Naive B cell (primary cell): ENCODE measurements at places on chromosomes 5 and 9. TPM values are rescaled to one million over a fixed set of nuclear protein-coding genes. Genes with fewer than 3 reads are reported as not detected.

The LHX6 gene
- polyA plus RNA-seq = not detected

The CFAP77 gene
- not detected for polyA plus RNA-seq

The C9orf153 gene
- polyA plus RNA-seq = not detected

The DMRTA1 gene
- not detected for polyA plus RNA-seq

The PROP1 gene
- not detected for polyA plus RNA-seq

The MSMP gene
- 3.6 TPM for polyA plus RNA-seq

The LECT2 gene
- polyA plus RNA-seq = not detected

DNA sequence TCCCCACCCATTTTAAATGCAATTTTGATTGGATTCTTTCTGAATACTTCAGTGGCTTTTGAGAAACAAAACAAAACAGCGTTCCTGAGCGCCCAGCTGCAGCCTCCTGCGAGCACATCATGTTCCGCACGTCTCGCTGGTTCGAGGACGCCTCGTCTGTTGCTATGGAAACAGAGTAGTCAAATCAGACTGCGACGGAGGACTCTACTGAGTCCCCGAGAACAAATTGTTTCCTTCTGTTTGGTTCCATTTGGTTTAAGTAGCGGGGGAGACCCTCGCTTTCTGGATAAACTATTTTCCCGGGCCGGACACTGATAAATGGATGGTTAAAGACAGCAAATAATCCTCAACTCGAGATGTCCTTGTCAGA lies 69.0 kb downstream of the SLC28A3 start:
- H3K27ac ChIP-seq = peak overlapping the region; percentile 95
- H3K36me3 ChIP-seq = no peaks in the 10 kb centered on the region
- peak; percentile 80 for DNase-seq

DNA sequence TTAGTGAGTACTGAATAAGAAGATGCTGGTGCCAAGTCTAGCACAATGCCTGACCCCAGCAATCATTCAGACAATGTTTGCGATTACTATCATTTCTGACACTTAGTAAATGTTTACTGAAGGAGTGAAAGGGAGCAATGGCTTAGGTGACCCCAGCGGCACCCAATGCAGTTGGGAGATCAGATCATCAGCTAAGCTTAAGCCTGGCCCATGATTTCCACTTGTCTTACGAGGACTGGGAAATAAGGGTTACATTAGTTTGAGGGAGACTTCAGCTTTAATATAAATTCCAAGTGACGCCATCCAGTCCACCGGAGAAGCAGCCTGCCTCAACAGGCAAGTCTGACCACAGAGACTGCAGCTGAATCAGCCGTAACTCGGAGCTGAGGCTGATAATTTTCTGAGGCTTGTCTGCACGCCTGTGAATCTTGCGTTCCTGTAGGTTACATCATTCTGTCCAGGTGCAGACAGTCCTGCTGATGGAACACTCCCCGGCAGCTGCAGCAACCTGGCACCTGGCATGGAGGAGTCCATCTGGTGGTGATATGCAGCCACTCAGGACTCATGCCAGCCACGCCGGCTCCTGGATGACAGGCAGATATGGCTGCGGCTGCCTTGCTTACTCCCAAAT lies 34.9 kb upstream of the FGF1 start:
- H3K27me3 ChIP-seq = peaks cover 16% of the 10 kb centered on the region
- no peaks in the 10 kb centered on the region for H3K36me3 ChIP-seq
- H3K27ac ChIP-seq = no peak overlapping the region
- no peaks in the 10 kb centered on the region for H3K4me1 ChIP-seq
- no peak for DNase-seq

DNA sequence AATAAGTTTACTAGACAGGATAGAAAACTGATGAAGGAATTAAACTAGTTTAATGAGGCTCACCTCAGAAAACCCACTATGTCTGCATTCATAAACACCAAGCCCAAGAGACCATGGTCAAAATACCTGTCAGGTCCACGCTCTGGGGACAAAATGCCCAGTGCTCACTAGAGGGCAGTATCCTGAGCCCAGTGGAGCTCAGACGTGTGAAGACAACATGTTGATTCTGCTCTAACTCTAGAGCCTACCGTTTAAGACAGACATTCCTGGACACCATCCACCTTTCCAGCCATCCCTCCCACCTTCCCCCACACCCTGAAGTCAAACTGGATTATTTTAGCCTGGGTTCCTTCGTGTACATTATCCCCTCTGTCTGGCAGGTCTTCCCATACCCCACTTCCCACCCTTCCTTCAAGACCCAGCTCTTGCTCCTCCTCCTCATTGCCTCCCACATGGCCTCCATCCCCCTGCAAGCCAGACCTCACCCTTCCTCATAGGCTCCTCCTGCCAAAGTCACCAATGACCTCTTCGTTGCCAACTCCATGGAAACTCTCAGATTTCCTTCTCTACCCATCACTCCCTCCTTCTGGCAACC lies 142.3 kb upstream of the FSTL4 start:
- H3K4me1 ChIP-seq = peaks cover 16% of the 10 kb centered on the region
- peaks cover 19% of the 10 kb centered on the region for H3K27me3 ChIP-seq
- H3K36me3 ChIP-seq = no peaks in the 10 kb centered on the region

DNA sequence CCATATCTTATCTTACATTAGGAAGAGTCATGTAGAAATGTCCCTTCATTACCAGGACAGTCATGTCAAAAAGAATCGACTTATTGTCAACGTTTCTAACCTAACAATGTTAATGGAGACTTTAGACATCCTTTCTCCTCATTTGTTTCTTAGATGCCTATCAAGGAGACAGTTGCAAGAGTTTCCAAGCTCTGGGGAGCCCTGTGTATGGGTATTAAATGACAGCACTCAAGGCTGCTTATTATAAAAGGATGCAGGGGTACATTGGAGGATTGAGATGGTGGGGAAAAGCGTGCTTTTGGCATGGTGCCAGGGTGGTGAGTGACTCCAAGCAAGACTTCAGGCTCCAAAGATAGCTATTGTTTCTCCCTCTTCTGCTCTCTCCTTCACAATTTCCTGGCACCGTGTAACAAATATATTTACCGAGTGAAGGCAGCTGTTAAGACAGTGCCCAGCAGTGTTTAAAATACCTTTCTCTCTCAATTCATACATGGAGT lies 461.3 kb upstream of the CLINT1 start:
- H3K27ac ChIP-seq = no peak overlapping the region
- peaks cover 8% of the 10 kb centered on the region for H3K4me1 ChIP-seq
- no peaks in the 10 kb centered on the region for H3K36me3 ChIP-seq
- no peak overlapping the region for H3K4me3 ChIP-seq
- H3K27me3 ChIP-seq = no peaks in the 10 kb centered on the region

GRCh38 chr9:124454791-124455443 lies 4.7 kb downstream of the ADGRD2 start:
- no peak overlapping the region for H3K4me3 ChIP-seq
- no peak for DNase-seq
- no peaks in the 10 kb centered on the region for H3K4me1 ChIP-seq
- no peak overlapping the region for H3K27ac ChIP-seq
- peaks cover 17% of the 10 kb centered on the region for H3K27me3 ChIP-seq

GRCh38 chr9:121266906-121267650 lies 884 bp upstream of the GSN start:
- H3K4me1 ChIP-seq = peaks cover 22% of the 10 kb centered on the region
- peak overlapping the region; percentile 79 for H3K4me3 ChIP-seq
- DNase-seq = no peak
- H3K27me3 ChIP-seq = no peaks in the 10 kb centered on the region
- H3K27ac ChIP-seq = no peak overlapping the region

DNA sequence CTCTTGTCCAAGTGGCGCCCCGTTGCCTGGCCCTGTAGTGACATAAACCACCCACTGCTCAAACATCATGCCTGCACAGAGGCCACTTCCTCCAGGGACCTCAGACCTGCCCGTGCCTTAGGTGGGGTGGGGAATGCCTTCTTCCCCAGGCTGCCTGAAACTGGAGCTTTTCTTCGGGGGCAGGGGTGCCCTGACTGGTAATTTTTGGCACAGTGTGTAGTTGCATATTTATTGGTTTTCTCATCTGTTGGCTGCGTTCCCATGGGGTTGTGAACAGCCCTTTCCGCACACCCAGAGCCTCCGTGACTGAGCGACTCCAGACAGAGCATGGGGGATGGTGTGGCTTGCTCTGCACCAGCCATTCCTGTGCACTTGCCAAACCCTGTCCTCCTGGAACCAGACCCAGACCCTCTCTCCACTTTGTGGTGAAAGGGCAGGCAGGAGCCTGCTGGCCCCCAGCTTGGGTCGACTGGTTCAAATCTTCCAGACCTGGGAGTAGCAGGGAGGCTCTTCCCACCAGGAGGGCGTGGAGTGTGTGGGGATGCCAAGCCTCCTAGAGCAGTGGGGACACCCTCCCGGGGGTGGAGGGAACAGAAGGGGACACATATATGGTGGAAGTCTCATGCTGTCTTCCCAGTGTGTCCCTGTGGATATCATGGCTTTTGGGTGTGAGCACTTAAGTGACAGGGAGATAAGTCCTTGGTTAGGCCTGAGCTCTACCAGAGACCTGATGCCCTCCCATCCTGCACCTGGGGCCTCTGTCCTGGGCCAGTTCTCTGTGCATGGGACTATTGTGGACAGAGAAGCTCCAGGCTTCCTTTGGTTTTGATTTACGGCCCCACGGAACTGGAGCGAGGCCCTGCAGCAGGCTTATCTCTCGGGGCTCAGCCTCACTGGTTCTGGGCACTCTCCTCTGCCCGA lies 39.6 kb downstream of the WNK2 start:
- H3K36me3 ChIP-seq = no peaks in the 10 kb centered on the region
- H3K4me3 ChIP-seq = no peak overlapping the region
- no peak for DNase-seq
- H3K27ac ChIP-seq = peak overlapping the region; percentile 21
- H3K4me1 ChIP-seq = peaks cover 29% of the 10 kb centered on the region

GRCh38 chr9:76292658-76293057 lies 101.6 kb downstream of the RFK start:
- H3K4me3 ChIP-seq = no peak overlapping the region
- H3K27ac ChIP-seq = no peak overlapping the region
- peaks cover 5% of the 10 kb centered on the region for H3K4me1 ChIP-seq
- H3K36me3 ChIP-seq = no peaks in the 10 kb centered on the region
- H3K27me3 ChIP-seq = peaks cover 4% of the 10 kb centered on the region

GRCh38 chr9:112629671-112630485 lies 88.0 kb downstream of the INIP start:
- H3K36me3 ChIP-seq = no peaks in the 10 kb centered on the region
- peaks cover 10% of the 10 kb centered on the region for H3K4me1 ChIP-seq
- no peak overlapping the region for H3K4me3 ChIP-seq
- H3K27ac ChIP-seq = peak overlapping the region; percentile 65

- no peak for DNase-seq
- H3K4me1 ChIP-seq = no peaks in the 10 kb centered on the region
- no peaks in the 10 kb centered on the region for H3K36me3 ChIP-seq
- H3K27me3 ChIP-seq = no peaks in the 10 kb centered on the region
- H3K27ac ChIP-seq = no peak overlapping the region
- no peak overlapping the region for H3K4me3 ChIP-seq
These were observed 134.7 kb downstream of the SEMA5A start for GRCh38 chr5:9411142-9411541.
